Suppressor macrophage treated with lipopolysaccharide for 4 hours (primary cell): ENCODE measurements at places on chromosomes 12 and 14.

GRCh38 chr12:51264297-51264696, 5.9 kb downstream of the SMAGP start:
- DNase-seq = no peak

- no peak for DNase-seq
Measured at GRCh38 chr14:28157289-28157869, 609.2 kb upstream of the FOXG1 start.

DNA sequence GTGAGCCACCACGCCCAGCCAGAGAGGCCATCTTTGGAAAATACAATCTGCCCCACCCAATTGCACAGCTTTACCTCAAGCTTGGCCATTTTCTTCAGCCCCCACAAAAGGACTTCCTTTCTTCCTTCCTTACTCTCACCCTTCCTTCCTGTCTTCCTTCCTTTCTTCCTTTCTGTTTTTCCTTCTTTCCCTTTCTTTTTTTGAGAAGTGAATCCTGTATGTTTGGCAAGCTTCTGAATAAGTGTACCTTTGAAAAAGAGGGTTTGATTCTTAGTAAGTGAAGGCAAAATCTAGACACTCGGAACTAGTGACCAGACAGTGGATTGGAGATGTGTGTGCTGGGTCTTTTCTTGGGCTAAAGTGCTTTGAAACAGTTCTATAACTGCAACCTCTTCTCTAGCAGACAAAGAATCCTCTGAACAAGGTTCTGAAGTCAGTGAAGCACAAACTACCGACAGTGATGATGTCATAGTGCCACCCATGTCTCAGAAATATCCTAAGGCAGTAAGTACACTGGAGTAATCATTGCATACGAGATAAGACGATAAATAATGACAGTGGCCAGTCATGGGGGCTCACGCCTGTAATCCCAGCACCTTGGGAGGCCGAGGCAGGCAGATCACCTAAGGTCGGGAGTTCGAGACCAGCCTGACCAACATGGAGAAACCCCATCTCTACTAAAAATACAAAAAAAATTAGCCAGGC, 49.5 kb downstream of the SUPT16H start:
- no peak for DNase-seq

DNA sequence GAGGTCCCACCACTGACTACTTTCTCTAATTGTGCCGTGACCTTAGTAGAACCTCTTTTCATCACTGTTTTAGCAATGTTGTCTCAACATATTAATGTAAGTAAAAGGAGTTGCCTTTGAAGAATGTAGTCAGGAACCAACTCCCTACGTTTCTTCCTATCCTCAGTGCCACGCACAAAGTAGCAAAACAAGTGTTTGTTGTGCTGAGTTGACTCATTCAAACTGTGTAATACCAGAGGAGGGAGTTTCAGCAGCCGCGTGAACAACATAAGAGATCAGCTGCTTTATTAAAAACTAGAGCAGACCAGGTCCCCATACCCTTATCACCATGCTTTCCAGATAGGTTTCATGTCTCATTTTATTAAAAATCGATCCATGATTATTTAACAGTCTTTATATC, 19.1 kb downstream of the PLBD1 start:
- DNase-seq = no peak

DNA sequence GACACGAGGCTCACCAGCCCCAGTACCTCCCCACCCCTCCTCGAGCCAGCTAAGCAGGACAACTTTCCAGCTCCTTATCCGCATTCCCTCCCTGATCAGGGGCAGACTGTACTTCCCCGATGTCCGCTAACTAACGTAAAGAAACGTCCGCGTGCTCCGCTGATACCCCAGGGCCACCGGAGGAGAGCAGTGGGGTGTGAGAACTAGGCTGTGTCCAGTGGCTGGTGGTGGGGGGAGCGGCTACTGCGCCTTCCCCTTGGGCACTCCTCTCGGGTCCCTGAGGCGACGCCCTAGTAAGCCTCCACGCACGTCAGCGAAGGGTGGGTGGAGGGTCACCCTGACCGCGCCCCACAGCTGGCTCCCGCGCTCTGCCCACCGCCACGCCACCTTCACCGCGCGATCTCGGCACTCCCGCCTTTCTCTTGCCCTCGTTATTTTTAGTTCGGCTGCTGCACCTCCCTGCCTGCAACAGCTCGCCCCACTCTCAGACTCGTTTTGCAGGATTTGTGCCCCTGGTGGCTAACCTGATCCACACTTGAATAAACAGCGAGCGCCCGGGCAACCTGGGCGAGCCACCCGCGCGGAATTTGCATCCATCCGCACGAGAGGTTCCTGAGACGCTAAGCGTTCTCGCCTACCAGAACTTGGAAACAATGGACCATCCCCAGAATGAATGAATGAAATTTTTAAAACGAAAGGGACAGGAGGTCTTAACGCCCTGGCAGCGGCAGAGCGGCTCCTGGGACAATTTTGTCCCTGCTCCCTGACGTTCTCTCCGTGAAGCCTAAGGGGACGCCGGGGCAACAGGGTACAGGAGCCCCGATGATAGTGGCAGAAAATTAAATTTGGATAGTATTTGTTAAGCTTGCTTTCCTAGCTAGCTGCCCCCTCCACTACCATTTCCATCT, 6.9 kb upstream of the BMP4 start:
- no peak for DNase-seq

- no peak for DNase-seq
Measured at GRCh38 chr12:843609-844008, 91.2 kb downstream of the WNK1 start.

- DNase-seq = no peak
Measured at GRCh38 chr12:68037616-68038255, 48.5 kb downstream of the IFNG-AS1 start.

DNA sequence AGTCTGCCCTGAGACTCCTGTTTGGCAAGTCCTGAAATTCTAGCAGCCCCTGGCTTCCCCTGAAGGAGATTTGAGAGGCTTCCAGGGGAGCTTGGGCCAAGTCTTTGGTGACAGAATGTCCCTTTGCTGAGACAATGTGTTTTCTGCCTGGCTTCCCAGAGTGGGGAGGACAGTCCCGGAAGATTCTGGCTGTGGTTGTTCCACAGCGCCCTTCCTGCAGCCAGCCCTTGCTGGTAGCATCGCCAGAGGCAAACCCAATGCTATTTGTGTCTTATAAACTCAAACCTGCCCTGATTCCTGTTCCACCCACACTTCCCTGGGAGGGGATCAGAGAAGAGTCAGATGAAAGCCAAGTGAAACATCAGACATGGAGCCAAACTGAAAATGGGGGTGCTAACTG, 56.4 kb upstream of the OAS1 start:
- no peak for DNase-seq

- DNase-seq = no peak
Measured at GRCh38 chr12:20711846-20712245, 16.7 kb downstream of the SLCO1C1 start.

DNA sequence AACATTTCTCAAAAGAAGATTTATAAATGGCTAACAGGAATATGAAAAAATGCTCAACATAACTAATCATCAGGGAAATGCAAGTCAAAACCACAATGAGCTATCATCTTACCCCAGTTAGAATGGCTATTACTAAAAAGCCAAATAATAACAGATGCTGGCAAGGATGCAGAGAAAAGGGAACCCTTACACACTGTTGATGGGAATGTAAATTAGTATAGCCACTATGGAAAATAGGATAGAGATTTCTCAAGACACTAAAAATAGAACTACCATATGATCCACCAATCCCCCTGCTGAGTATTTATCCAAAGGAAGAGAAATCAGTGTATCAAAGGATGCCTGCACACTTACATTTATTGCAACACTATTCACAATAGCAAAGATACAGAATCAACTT, 58.3 kb downstream of the GUCY2C start:
- no peak for DNase-seq

GRCh38 chr14:78519863-78520262, 349.7 kb downstream of the NRXN3 start:
- peak; percentile 17 for DNase-seq

- peak; percentile 34 for DNase-seq
Measured at GRCh38 chr14:93525696-93526451, 95.1 kb downstream of the UNC79 start.

DNA sequence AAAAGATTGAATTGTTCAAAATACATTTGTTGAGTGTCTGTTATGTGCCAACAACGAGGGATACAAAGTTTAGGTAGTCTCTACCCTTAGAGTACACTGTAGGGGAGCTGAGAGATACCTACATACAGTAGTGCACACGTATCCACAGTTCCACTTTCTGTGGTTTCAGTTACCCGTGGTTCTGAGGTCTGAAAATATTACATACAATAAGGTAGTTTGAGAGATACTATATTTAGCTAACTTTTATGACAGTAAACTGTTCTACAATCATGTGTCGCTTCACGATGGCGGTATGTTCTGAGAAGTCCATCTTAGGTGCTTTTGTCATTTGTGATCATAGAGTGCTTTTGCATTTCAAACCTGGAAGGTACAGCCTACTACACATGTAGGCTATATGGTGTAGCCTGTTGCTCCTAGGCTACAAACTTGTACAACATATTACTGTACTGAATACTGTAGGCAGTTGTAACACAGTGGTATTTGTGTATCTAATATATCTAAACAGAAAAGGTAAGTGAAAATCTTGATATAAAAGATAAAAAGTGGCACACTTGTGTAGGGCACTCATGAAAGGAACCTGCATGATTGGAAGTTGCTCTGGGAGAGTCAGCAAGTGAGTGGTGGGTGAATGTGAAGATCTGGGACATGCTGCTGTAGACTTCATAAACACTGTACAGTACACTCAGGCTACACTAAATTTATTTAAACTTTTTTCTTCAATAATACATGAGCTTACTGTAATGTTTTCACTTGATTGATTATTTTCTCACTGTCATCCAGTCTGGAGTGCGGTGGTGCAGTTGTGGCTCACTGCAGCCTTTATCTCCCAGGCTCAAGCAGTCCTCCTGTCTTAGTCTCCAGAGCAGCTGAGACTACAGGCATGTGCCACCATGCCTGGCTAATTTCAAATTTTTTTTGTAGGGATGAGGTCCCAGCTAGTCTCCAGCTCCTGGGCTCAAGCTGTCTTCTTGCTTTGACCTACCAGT, 4.0 kb downstream of the CPSF6 start:
- DNase-seq = no peak

- no peak for DNase-seq
Measured at GRCh38 chr12:124586756-124587155, 19.3 kb upstream of the NCOR2 start.

GRCh38 chr12:62767946-62768345, 167.0 kb downstream of the PPM1H start:
- DNase-seq = no peak

GRCh38 chr12:40834321-40834720, 142.1 kb downstream of the CNTN1 start:
- no peak for DNase-seq

GRCh38 chr12:53378724-53379388, 1.1 kb upstream of the SP1 start:
- peak; percentile 17 for DNase-seq

DNA sequence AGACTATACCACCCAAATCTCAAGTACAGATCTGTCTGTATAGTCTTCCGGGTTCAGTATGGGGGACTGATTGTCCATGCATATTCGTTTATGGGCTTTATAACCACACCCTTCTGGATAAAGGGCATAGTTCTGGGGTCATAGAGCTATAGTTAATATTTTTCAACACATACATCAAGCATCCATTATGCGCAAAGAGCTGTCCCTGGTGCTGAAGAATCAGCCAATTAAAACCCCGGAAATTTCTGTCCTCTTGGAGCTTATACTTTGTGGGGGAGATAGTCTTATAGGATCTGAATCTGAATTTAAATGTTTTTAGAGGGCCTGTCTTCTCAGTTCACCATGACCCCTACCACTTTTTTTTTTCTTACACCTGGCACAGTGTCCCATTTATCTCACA, 256.7 kb downstream of the SUDS3 start:
- DNase-seq = no peak

DNA sequence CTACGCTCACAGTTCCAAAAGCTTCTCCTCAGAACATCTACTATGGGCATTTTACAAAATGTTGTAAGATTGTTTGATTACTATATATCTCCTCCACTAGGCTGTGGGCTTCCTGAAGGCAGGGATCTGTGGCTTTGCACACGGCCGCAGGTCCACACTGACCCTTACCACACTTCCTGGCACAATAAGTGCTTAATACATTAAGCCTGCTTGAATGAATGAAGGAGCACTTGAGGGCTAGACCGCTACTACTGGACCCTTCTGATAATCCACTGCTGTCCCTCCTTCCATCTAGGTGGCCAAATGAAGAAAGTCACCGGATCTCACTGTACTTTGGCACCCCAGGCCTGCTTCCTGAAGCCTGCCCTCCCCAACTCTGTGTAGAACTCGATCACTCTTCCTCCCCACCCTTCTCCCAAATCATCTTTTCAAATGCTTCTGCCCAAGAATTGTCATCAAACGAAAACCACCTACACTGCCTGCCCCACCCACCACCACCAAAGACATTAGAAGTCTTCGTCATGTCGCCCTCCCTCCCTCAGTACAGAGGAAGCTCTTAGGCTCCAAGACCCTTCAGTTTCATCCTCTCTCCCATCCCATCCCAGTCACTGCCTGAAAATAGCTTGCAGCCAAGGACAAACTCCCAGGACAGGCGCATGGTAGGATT, 596 bp upstream of the ZBTB39 start:
- DNase-seq = no peak

GRCh38 chr14:103535081-103535890, 6.3 kb downstream of the TRMT61A start:
- no peak for DNase-seq

DNA sequence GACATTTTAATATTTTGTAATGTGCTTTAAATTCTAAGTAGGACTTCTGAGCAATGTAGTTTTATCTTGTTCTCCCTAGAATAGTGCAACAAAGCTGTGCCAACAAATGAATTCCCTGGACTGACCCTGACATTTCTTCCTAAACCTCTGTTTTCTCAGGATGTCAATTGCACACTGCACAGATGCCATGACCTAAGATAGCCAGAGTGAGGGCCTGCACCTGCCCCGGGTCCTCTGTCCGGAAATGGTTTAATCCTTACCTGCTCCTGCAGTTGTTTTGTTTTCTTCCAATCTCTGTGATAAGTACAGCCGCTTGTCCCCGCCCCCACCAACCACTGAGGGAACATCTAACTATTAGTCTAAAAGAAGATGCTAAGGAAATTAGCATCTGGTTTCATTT, 831.5 kb downstream of the GALC start:
- DNase-seq = no peak

DNA sequence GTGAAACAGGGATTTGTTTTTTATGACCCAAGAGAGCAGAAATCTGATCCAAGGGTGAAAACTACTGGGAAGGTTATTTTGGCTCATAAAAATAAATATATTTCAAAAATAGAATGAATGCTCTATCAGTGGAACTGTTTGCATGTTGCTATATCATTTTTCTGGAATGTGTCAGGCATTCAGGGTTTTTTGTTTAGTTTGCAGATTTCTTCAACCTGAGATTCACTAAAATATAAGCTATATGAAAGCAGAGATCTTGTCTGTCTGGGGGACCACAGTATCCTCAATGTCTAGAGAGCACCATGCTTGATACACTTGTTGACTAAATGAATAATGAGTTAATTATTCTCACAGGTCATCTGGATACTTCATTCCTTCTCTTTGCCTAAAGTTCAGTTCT, 165.1 kb downstream of the NUBPL start:
- no peak for DNase-seq
